ENCODE measurements at places on chromosomes 16 and 17. TPM values are rescaled to one million over a fixed set of nuclear protein-coding genes. Genes with fewer than 3 reads are reported as not detected.

DNA sequence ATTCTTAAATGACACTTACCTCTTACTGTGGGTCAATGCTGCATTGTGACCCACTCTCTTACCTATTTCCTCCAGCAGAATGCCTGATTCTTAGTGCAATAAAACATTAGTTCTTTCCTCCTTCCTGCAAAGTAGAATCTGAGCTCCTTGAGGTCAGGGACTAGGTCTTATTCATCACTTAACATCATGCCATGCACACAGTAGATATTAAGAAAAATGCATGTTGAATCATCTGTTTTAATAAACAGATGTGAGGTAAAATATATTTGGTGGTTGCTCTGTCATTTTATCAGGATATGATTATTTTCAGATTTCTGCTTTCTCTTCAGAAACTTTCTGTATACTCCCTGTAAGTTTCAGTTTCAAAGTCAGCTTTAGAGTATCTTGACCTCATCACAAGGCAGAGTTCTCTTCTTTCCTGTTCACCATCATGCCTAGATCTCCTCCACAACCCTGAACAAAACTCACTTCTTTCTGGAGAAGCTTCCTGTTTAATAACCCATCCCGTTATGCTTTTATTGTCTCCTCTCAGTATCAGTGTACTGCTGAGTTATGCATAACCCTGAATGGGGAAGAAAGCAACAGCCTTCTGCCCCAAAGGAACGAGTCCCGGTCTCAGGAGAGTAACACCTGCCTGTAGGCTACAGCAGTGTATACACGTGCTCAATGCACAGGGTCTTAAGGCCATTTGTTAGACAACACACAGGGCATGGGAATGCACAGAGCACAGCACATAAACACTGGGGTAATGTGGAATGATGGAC, 30.3 kb upstream of the SUPT4H1 start:
- no peak for DNase-seq

CDH16 gene
- 0.16 TPM for total RNA-seq

SSTR5 gene
- 14.7 TPM for total RNA-seq

DNAH2 gene
- not detected for total RNA-seq
